ENCODE measurements at places on chromosomes 12 and 14.

DNA sequence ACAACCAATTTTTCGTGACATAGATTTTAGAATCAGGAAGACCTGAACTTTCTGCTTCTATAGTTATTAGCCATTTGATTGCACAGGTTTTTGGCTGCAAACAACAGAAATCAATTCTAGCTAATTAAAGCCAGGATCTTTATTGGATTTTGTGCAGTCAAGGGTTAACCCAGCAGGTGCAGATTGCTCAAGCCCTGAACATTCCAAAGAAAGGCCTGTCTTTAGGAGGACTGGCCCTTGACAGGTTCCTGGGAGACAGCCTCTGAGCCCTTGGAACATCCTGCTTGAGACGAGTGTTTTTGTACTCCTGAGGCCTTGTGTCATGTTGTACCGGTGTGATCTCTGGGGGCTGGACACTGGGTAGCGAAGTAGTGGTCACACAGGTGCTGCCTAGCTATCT lies 174.6 kb downstream of the PTCSC3 start:
- no peak for DNase-seq

- no peak for DNase-seq
These were observed 3.7 kb downstream of the BIN2 start for GRCh38 chr12:51320311-51320694.

- DNase-seq = peak; percentile 72
These were observed 3.6 kb upstream of the BATF start for GRCh38 chr14:75518625-75519024.

DNA sequence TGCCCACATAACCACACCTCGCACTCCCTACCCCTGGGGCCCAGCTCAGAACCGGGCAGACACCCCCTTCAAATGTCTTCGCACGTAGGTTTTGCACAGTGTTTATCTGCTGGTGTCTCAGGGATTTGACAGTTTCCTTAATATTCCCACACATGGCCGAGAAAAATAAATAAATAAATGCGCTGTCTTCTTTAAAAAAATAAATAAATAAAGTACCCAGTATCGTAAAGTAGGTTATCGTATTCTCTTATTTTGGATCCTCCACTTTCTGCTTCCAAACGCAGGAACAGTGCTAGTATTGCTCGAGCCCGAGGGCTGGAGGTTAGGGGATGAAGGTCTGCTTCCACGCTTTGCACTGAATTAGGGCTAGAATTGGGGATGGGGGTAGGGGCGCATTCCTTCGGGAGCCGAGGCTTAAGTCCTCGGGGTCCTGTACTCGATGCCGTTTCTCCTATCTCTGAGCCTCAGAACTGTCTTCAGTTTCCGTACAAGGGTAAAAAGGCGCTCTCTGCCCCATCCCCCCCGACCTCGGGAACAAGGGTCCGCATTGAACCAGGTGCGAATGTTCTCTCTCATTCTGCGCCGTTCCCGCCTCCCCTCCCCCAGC lies 710 bp upstream of the FOS start:
- DNase-seq = no peak

DNA sequence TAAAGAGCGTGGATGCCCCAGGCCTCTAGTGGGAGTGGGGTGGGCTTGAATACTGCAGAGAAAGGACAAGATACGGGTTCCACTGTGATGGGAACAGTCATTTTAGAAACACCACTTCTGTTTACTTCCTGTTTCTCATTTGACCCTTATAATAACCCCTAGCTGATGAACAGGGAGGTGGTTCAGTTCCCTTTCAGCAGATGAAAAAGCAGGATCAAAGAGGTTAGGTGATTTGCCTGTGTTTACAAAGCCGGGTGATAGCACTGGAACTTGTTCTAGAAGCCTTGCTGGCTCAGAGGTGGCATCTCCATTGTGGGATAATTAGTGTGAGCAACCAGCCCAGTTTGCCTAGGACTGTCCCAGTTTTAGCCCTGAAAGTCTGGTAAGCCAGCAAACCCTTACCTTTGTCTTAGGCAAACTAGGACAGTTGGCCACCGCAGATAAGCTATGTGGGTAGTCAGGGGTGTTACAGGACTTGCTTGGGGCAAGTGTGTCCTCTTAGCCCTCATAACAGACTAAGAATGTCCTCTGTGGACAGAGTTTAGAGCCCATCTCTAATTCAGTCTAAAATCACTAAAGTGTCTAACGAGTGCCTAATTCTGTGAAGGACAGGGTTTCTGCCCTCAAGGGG lies 7.5 kb upstream of the LRP1-AS start:
- no peak for DNase-seq

DNA sequence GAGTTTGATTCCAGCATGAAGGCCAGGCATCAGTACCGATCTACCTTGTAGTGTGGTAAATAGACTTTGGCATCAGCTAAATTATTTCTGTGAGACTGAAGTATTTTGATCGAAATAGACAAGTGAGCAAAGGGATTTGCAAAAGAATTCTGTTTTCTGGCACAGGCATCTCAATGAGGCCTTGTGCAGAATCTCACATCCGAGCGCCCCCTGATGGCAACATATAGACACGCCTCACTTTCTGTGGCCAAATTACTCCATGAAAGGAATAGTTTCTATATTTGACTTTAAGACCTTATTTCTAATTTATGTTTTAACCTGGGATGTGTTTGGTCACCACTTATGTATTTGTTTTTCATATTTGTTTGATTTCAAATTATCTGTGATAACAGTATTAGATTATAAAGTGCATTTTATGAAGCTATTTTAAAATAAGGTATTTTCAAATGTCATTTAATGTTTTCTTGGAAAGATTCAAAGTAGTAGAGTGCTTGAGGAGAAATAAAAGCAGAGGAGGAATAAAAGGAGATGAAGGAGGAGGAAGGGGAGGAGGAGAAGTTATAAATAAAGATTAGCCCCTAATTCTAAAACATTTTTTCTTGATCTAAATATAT lies 731.9 kb downstream of the NRXN3 start:
- DNase-seq = peak; percentile 6

GRCh38 chr12:129651951-129652350 lies 251.9 kb downstream of the TMEM132D start:
- DNase-seq = no peak

DNA sequence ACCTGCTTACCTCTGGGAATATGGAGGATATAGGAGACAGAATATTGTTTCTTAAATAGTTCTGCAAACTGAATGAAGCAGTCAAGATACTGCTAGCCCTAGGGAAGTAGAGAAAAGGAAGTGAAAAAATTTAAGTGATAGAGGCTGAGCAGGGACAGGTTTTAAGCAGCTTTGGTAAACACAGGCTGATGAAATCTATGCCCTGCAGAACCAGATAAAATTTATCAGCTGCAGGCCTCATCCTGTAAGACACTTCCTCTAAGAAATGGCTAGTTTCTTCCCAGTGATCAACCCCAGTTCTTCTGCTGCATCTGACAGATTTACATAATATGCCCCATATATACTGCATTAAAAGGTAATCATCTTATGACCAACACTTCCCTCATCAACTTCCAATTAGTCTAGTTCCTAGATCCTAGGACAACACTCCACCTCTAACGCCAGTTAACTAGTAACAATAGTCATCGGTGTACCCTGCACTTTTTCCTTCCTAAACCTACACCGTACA lies 1.3 kb upstream of the ESYT1 start:
- no peak for DNase-seq

- no peak for DNase-seq
These were observed 14.4 kb downstream of the ISCU start for GRCh38 chr12:108576660-108577234.

GRCh38 chr12:18754124-18754707 lies 16.3 kb downstream of the CAPZA3 start:
- no peak for DNase-seq

- no peak for DNase-seq
These were observed 27.4 kb downstream of the ABCC9 start for GRCh38 chr12:21913823-21914222.

DNA sequence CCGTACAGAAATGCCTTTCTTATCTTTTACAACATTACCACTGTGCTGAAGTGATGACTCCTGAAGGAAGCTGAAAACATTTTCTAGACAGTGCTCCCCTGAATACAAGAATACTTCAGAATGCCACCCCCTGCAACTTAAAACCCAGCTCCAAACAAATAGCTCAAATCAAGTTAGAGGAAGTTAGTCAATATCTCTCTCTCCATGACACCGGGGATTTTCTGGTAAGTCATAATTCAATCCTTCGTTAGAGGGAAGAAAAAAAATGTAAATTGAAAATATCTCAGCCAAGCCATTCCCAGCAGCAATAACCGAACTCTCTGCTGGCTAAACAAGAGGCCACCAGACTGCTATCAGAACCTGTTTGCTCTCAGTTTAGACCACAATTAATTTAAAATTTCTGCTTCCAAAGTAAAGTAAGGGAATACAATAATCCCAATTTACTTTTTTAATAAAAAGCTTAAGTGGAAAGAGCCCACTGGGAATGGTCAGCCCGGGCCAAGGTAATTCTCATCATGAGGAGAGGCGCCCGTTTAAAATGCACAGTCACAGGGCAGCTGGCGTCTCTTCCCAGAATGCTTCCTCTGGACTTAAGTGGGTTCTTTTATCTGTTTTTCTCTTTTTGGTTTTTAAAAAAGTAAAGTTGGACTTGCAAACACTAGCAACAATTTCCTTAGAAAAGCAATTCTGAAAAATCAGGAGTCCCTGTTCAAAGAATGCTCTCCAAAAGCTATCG lies 710.1 kb upstream of the STXBP6 start:
- no peak for DNase-seq

GRCh38 chr14:52733824-52734223 lies 3.9 kb downstream of the STYX start:
- no peak for DNase-seq

Measured in activated CD4-positive, alpha-beta T cell treated with anti-CD3 and anti-CD28 coated beads, Interleukin-2, amount 50 U/mL, for 16 hours (primary cell).